ENCODE measurements at places on chromosomes 5 and 9.

- DNase-seq = no peak
Observed at GRCh38 chr5:153135411-153135810, 355.1 kb upstream of the GRIA1 start.

DNA sequence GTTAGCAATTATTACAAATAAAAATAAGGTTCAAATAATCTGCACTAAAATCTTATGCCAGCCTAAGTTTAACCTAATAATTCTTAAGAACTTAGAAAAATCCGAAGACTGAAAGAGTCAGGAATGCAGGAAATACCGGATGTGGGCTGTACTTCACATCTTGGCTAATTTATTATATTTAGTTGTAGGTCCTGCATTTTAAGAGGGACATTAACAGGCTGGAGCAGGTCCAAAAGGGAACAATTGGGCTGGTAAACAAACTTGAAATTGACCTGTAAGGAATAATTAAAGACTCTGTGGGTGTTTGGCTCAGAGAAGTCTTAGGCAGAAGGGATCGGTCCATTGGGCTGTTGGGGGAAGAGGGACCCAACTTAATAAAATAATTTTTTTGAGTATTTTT, 18.4 kb downstream of the GLRA1 start:
- DNase-seq = no peak

DNA sequence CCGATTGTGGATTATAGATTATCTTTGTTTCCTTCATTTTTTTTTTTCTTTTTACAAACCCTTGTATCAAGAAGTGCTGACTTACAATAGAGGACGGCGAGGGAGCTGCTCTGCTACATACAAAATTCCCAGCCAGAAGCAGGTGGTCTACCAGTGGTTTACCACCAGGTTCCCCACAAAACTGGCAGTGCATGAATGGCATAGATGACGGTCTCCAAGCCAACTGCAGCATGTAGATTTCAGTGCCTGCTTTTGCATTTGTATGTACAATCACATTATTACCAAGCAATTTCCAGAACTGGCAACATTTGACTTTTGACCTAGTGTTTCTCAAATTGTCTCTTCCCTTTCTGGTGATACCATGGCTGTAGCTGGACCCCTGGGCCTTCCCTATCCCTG, 84.0 kb downstream of the ACER2 start:
- DNase-seq = no peak

DNA sequence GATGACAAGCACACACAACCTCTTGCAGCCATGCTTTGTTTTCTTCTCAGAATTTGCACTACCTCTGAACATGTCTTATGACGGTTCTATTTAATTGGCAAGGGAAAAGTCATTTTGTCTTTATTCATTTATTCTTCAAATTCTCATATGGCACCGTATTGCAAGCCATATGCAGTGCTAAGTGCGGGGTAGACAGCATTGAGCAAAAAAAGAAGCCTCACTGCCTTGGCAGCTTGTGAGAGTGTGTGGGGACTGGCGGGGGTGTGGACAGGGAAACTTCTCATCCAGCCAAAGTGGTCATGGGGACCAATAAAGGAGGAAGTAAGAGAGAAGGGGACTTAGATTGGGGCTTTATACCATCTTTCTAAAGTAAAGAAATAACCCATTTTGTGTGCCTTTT, 160.0 kb downstream of the CDH12 start:
- DNase-seq = no peak

DNA sequence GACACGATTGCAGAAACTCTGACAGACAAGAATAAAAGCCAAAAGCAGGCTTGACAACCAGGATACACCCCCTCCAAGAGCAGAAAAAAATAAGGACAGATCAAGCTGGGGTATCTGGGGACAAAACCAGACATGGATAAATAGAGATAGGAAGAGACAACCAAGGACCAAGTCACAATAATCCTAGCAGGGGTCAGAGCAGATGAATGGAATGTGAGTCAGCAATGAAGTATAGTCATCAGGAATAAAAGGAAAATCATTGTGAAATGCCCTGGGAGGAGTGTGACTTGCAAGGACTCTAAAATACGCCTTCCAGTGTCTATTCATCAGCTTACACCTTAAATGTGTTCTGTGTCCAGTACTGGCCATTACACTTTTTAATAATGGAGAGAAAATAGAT, 206.8 kb downstream of the CAAP1 start:
- no peak for DNase-seq

DNA sequence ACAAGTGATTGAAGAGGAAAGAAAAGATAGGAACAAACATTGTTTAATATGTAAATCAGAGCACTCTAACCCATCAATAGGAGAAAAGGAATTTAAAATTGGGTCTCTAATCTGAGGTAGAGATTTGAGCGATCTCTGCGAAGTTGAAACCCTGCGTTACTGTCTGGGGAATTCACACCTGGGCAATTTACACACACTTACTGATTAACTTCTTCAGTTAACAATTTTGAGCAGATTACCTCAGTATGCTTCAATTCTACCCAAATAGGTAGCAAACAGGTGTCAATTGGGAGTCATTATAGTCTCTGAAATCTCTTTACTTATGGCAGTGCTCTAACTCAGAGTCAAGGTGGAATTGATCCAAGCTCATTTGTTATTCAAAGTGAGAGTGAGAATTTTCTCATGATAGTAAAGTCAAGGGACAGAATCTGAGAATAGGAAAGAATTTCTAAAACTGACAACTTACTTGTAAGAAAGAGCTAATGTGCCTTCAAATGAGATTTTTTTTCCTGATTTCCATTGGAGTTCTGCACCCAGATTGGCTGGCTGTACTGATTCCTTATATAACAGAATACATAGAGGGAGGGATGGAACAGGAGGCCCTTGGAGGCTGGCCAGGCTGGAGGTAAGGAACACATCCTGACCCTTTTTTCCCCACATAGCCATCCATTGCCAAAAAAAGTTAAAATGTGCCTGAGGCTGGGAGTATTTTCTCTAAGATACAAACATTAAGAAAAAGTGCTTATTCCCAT, 27.1 kb upstream of the IFNA14 start:
- DNase-seq = no peak

DNA sequence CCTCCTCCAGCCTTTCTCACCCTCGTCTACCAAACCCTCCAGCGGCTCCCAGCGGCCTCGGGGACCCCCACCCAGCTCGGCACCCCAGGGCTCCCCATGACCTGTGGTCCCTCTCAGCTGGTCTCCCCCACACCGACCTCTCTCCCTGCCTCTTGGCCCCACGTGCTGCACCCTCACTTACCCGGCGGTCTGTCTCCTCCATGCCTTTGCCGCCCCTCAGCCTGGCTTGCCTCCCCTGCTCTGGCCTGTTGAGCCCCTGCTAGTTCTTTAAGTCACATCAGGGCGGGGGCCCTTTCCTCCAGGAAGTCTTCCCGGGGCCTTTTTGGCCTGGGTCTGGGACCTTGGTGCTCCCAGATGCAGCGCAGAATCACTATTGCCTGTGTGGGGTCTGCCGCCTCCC, 81.5 kb downstream of the LMX1B start:
- DNase-seq = no peak

DNA sequence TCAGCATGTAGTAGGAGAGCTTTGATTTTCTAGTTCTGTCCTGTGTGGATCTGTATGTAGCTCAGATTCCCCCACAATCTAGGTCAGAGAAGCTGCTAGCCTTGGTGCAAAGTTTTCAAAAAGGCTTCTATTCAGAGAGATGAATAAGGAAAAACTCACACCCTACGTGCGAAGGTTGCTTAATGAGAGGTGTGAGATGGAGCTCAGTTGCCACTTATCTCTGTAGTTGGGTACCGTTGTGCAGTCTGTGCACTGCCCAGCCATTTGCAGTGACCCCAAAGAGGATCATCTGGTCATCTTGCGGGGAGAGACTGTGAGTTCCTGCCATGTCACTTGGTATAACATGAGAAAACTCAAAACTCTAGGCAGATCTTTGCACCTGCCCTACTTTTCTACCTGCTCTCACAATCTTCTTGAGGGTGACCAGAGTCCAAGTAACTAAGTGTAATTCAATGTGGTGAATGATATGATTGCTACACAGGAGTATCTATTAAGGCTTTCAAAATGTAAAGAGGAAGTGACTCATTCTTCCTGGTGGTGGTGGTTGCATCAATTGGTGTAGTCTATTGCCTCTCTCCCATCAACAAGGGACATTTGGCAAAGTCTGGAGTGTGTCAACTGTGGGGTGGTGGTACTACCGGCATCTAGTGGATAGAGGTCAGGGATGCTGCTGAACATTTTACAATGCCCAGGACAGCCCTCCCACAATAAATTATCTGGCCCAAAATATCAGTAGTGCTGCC, 65.2 kb downstream of the TMC1 start:
- DNase-seq = no peak

- DNase-seq = no peak
Observed at GRCh38 chr9:18771763-18772162, 261.2 kb downstream of the SAXO1 start.

DNA sequence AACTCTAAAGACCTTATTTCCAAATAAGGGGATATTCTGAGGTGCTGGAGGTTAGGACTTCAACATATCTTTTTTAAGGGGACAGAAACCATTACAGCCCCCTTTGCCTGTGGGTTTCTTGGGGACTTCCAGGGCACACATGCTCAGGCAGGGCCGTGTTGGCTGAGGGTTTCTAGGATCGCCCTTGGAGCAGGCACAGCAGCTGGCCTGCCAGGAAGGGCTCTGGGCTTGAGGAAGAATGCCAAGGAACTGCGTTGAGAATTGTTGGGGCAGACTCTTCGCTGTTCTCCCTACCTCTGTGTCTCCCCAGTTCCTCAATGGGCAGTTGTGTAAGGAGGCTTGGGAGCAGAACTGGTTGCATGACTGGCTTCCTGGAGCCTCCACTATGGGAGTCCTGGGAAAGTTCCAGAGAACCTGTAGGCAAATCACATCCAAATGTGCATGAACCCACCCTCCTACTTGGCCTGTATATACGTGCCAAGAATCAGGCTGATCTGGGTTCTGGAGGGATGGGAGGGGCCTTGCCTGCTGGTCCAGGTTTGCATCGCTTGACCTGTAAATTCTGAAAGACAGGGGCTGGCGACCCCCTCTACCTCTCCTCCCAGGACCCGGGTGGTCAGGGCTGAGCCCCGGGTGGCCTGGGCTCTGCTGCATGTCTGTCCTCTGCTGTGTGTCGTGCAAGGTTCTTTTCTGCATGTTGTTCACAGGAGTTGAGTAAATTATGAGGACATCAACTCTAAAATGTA, 65.5 kb downstream of the HSPA4 start:
- no peak for DNase-seq

DNA sequence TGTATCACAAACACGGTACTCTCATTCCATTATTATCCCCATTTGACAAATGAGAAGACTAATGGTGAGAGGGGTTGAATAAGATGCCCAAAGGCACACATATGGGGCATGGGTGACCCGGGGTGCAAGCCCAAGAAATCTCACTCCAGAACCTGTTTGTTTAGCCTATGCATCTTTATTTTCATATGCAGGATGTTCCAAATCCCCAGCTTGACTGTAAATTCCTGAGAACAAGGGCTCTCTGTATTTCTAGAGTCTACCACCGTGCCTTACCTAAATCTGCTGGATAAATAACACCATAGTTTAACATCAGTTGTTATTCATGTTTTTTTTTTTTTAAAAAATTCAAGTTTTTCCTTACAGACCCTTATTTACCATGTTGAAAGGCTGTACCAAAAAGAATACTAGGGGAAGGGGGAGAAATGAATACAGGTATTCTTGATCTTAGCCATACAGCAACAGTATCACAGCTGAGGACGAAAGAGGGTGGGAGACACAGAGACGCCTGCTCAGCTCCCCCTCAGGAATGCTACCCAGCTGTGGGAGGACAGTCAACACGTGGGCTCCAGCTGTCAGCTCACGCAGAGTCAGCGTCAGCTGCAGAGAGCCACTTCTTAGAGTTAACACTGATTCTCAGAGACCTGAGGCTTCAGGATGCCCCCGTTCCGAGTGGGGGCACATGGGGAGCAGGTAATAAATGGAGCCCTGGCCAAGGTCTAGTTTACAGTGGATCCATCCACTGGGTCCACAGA, 86.6 kb downstream of the MED27 start:
- DNase-seq = no peak

GRCh38 chr5:170143710-170144109, 38.0 kb downstream of the FOXI1 start:
- DNase-seq = no peak

GRCh38 chr9:80437825-80438224, 866.1 kb downstream of the TLE4 start:
- DNase-seq = no peak

- no peak for DNase-seq
Observed at GRCh38 chr5:6761333-6761732, 48.1 kb downstream of the TENT4A start.

DNA sequence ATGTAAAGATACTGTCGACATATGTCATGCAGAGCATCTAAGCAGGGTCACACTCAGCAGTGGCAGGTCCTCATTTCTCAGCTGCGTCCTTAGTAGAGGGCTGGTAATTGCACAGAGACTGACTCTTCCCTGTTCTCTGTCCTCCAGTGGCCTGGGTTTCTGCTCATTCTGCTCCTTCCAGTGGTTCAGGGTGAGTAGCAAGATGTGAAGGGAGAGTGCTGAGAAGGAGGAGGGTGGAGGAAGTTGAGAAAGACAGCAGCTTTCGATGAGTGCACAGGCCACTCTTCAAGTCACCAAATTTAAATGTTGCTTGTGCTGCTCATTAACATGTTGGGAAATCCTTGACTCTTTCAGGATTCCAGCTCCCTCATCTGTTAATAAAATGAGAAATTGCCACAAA, 203.9 kb downstream of the FBXL7 start:
- DNase-seq = no peak

DNA sequence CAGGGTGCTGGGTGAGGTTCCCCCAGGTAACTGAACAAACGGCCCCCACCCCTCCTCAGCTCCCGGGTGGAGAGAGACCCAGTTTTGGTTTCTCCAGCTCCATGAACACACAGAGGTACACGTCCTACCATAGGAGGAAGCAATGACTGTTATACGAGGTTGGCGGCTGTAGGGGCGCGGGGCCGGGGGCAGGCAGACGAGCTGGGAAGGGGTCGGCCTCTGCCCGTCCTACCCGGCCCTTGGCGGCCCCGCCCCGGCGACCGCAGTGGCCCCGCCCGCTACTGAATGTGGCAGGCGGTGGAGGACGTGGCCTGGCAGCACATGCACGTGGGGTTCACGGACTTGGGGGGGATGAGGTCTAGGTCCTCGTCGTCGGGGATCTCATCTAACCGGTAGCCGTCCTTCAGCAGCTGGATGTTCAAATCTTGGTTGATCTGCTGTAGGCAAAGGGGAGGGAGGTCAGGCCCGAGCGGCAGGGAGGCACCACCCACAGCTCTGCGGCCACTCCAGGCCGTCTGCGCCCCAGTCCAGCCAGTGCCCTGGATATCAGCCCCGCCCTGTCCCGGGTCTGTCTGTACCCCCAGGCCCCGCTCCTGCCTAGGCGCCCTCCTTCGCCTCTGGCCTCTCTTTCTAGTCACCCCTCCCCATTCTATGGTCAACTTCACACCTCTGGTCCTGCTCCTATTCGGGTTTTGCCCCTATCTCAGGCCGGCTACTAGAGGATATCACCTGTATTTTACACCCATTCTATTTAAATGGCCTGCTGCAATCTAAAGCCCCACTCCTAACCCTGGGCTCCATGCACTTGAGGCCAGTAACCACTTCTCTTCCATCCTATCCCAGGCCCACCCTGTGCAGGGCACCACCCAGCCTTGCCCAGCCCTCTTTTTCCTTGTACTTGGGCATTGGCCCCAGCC, 24.2 kb upstream of the MYORG start:
- DNase-seq = no peak
